ENCODE measurements at places on chromosomes 3 and 15.

DNA sequence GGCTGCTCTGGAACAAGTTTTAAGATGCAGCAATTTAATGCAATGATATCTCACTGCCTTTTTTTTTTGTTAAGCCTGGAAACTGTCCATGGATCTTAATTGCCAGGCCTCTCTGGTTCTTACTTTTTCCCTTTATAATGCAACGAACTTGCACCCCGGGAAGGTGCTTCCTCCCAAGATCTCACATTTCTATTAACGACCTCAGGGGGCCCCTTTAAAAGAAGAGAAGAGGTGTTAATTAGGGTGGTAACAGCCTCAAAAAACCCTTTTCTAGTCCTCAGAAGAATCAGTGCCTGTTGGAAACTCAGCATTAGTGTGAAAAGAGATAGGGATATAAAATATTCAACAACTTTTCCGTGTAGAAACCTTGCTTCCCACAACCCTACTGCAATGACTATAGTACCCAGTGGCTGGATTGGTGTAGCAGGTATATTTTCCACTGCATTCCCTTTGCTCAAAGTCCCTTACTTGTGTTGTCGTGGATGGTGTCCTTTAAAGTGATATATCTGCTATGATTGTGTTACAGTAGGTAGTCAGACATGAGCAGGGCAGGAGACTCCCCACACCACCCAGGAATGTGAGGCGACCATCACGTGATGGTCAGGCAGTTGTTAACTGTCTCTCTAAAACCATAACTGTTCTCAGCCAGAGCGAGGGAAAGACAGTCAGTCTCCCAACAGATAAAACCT is 121.8 kb downstream of the CTNNB1 start:
- DNase-seq, result no peak

DNA sequence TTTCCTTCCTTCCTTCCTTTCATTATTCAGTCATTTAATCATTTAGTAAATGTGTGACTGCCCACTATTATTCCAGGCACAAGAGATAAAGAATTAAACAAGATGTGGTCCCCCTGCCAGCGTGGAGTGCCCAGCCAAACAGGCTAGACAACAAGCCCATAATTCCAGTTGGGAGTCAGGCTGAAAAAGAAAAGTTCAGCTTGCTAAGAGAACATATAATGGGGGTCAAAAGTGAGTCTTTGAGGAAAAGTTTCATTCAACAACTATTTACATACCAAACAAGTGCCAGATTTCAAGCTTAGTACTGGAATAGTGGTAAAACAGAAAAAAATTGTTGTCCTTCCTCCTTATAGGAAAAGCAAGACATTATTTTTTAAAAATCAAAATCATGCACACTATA is 523.7 kb downstream of the TAFA4 start:
- DNase-seq, result no peak

GRCh38 chr3:37945807-37946530 is 44.6 kb upstream of the VILL start:
- no peak for DNase-seq

GRCh38 chr3:15974647-15975046 is 176.9 kb upstream of the ANKRD28 start:
- DNase-seq, result no peak

GRCh38 chr15:69463182-69463756 is 10.7 kb downstream of the RPLP1 start:
- DNase-seq, result no peak

DNA sequence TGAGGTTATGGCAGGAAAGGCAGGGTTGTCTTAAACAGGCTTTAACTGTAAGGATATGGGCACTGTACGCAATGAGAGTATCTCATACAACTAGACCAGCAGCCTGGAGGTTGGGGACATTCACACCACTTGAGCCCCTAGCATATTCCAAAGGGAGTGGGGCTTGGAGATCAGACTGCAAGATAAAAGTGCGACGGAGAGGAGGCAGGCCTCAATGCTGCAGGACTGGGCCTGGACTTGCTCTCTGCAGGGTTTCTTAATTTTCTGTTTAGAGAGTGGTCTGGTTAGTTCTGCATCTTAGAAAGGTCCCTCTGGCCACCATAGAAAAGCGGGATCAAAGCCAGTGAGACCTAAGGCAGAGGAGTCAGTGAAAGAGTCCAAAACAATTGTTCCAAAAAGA is 357.7 kb upstream of the NR2F2 start:
- no peak for DNase-seq

DNA sequence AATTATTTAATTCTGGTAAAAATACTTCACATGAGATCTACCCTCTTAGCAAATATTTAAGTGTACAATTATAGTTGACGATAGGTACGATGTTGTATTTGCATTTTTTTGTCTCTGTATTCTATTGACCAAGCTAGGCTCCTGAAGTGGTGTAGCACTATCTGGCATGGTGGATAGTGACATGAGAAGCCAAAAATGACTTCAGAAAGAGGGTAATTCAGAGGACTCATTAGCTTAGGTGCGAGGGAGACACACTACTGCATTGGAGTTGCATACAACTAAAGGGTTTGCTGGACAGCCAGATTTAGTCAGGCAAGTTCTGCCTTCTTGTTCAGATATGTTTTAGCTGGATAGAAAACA is 50.6 kb downstream of the KBTBD8 start:
- no peak for DNase-seq

DNA sequence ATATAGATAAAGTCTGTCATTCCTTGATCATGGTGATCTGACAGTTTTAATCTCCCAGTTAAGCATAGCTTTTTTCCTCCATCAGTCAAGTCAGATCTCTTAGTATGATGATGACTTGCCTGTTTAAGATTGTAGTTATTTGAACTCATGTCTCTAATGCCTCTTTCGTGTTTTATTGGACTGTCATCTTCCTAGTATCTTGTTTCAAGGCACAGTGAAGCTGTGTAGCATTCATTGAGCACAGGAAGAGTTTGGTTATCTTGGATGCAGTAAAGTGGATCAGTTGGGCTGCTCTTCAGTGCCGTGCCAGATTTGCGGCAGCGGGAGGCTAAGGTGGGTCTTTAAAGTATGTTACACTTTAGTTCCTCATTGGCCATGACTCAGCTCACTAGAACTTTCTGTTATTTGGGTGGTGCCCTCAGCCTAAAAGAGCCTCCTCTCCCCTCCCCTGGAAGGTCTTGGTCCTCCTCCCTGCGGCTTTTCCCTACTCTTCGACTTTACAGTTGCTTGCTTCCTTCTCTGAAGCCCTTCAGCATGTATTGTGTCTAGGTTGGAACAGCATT is 45.7 kb upstream of the SKOR1 start:
- no peak for DNase-seq

GRCh38 chr3:42092006-42092405 is 849 bp downstream of the TRAK1 start:
- DNase-seq, result no peak

GRCh38 chr3:72214066-72214951 is 429.4 kb upstream of the PROK2 start:
- no peak for DNase-seq

DNA sequence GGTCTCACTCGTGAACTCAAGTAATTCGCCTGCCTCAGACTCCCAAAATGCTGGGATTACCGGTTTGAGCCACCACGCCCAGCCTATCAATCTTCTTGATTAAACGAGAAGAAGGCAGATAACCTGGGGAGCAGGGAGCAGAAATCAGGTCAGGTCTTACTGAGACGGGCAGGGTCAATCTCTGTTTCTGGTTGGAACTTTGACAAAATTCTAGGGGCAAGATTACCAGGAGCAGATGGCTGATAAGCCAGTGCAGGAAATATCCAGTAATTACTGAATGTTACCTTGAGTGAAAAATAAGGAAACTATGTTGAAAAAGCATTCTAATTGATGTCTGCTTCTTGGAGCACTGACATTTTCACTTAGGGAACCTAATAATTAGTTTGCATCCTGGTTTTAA is 24.4 kb upstream of the GOLM2 start:
- no peak for DNase-seq

DNA sequence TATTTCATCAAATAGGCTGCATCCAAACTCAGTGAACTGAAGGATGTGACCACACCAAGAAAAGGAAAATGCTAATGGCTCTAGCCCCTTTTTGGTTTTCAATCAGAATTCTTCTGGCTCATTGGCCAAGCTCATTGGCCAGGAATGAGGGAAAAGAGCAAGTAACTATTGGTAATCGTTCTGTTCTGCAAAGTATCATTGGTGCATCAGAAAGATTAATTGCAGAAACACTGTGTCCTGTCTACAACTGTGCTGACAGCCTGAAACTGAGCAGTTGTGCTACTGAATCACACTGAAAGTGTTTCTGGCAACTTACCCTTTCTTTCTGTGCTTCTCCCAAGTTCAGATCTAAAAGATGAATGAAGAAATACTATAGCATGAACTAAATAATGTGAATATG is 116.4 kb upstream of the ROBO2 start:
- no peak for DNase-seq

DNA sequence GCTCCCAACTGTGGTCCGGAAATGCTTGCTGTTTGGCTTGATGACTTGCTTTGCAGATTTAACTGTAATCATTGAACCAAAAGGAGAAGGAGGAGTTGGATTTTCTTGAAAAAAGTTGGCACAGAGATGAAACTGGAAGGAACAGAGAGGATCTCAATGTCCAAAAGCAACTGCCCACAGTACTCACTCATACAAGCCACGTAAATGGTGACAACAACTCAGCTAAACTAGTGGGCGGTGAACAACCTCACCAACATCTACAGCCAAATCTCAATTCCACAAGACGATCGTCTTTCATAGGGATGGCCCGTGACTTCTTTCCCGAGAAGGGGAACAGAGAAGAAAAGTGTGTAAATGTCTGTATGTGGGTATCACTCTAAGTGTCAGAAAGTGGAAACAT is 48.1 kb downstream of the MYO5C start:
- no peak for DNase-seq
